Nephron progenitor cell (in vitro differentiated cells): ENCODE measurements at places on chromosomes 5 and 9.

- DNase-seq = no peak
Measured at GRCh38 chr9:112479221-112479620, 7.4 kb upstream of the KIAA1958 start.

- DNase-seq = no peak
Measured at GRCh38 chr5:178998441-178998840, 3.3 kb upstream of the GRM6 start.

DNA sequence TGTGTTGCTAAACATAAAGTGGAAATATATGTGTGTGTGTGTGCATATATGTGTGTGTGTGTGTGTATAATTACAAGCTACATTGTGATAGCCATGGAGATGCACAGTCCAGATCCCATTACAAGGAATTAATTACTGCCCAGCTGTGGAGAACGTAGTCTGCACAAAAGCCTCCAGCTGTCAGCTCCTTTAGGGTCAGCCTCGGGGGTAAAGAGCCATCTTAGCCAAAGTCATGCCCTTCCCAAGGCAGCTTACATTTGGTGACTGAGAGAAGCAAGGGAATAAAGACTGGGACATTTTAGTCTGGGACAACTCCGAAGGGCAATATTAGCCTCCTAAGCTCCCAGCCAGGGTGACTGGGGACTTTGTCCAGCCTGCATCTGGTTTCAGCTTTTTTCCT lies 21.9 kb upstream of the FOCAD start:
- DNase-seq = no peak

DNA sequence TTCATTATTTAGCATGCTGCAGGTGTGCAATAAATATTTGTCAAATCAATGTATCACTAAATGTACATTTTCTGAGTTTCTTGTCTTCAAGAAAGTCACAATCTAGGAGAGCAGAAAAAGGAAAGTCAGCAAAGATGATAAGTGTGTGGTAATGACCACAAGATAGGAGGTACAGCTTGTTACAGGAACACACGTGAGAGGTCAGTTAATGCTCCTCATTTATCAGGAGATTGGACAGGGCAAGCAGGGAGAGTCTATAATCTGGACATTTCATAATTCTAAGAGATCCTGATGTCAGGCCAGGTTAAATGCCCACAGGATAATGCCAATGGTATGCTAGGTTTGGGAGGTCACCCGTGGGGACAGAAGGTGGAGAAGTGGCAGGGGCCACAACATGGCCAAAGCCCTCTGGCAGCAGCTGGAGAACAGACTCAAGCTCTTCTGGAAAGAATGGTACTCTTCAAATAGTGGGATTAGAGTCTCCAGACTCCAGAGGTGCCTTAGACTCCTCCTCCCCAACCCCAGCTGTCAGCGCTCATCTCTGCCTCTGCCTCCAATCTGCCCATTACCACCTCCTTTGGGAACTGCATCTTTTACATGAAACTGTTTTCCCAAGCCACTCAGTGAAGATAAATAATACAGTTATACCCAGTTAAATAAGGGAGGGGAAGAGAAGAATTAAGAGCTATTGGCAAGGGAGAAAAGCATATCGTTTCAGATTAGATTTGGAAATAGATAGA lies 114.3 kb downstream of the ASTN2 start:
- no peak for DNase-seq

GRCh38 chr5:141547488-141547887 lies 58.6 kb downstream of the PCDHGC5 start:
- no peak for DNase-seq
